Lower lobe of right lung (tissue), 2 donors: ENCODE measurements at places on chromosomes 2 and 18. TPM values are rescaled to one million over a fixed set of nuclear protein-coding genes. Genes with fewer than 3 reads are reported as not detected.

DNA sequence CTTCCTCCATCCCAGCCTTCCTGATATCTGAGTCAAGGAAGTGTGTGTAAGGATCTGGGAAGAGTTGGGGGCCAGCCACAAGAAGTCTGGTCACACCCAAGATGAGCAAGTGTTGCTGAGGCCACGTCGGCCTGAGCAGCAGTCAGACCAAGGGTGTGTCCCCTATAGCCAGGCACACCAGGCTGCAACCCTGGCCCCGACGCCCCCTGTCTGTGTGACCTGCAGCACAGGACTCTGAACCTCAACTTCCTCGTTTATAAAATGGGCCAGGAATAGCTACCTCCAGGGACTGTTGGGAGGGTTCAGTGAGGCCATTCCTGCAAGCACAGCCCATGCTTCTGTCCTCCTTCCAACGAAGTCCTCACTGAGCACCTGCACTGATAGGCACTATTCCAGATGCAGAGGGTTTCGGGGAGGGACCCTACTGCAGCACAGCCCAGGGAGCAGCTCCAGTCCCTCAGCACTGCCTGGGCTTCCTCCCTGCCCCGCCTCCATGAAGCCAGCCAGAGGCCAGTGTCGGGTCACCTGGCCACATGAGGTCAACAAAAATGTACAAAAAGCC is 13.3 kb downstream of the LIMS2 start:
- H3K4me3 ChIP-seq: no peak overlapping the region
- peaks cover 16% of the 10 kb centered on the region for H3K36me3 ChIP-seq
- H3K27ac ChIP-seq: peak overlapping the region; percentile 81
- peak; percentile 54 for DNase-seq
- peaks cover 66% of the 10 kb centered on the region for H3K4me1 ChIP-seq

GRCh38 chr2:195560209-195560895 is 96.7 kb upstream of the SLC39A10 start:
- no peak overlapping the region for H3K4me3 ChIP-seq
- peak overlapping the region; percentile 58 for H3K27ac ChIP-seq
- no peak for DNase-seq
- no peaks in the 10 kb centered on the region for H3K27me3 ChIP-seq
- H3K4me1 ChIP-seq: peaks cover 39% of the 10 kb centered on the region

DNA sequence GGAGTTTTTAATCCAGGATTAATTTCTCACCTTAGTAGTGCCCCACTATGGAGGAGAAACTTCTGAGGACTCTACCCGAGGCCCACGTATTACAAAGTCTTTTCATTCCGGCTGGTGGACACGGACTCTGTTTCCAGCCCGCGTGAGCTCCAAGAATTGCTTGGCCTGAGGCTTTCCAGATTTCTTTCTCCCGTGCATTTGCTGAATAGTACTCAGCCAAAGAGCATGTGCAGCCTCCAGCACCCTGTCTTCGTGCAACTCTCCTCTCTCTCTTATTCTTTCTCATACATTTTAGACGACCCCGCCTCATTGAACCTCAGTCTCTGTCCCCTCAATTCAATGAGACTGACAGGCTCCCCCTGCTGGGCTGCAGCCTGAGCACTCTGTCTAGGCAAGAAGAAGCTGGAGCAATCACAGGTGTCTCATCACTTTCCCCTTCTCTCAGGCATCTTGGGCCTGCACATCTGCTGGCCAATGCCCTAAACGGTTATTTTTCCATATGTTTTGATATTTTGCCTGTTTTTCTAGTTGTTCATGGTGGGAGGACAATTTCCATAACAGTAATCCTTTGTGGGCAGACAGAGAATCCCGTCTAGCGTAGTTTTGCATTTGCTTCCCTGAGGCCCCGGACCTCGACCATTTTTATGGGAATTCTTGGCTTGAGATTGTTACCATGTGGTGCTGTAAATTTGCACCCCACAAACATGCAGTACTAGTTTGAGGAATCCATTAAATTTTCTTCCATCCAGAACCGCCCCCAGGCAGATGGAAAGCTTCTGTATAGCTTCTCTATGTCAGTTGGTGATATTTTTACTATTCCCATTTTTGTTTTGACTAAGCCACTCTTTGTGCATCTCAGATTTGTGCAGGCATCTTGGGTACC is 50.1 kb upstream of the LPIN2 start:
- peaks cover 37% of the 10 kb centered on the region for H3K4me1 ChIP-seq
- H3K4me3 ChIP-seq: peak overlapping the region; percentile 24
- H3K27ac ChIP-seq: no peak overlapping the region
- peak; percentile 76 for DNase-seq

DNA sequence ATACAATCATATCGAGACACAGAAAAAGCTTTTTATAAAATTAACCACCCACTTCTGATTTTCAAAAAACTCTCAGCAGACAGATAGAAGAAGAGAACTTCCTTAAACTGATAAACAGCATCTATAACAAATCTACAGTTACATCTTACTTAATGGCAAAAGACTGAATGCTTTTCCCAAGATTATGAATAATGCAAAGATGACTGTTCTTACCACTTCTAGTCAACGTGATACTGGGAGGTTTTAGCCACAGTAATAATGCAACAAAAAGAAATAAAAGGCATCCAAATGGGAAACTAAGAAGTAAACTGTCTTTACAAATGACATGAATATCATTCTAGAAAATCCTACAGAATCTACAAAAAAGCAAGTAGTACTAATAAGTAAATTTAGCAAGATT is 58.0 kb upstream of the TMEM247 start:
- DNase-seq: no peak
- H3K27me3 ChIP-seq: no peaks in the 10 kb centered on the region
- H3K4me3 ChIP-seq: no peak overlapping the region
- H3K27ac ChIP-seq: no peak overlapping the region
- H3K36me3 ChIP-seq: no peaks in the 10 kb centered on the region

- no peaks in the 10 kb centered on the region for H3K36me3 ChIP-seq
- H3K4me3 ChIP-seq: no peak overlapping the region
- no peaks in the 10 kb centered on the region for H3K4me1 ChIP-seq
These were observed 278.0 kb upstream of the MGAT5 start for GRCh38 chr2:133975676-133976428.

DNA sequence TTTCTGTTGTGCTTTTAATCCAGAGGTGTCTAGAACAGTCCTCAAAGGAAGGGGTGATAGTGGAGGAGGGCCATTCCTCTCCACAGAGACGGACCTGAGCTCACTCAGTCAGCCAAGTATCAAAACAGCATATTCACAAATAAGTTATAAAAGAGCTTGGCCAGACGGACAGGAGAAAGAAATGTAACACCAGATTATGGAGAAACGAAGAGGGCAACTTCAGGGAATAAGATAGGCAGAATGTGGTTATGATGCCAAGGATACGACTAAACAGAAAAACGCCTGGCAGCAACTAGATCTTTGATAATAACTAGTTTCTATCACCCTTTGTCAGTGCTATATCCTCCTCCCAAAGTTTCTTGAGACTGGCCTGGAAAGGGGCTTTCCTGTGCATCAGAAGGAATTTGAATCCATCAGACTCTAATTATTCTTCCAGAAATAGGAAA is 42.5 kb downstream of the MAP4K3 start:
- no peak overlapping the region for H3K4me3 ChIP-seq
- H3K27me3 ChIP-seq: no peaks in the 10 kb centered on the region
- H3K27ac ChIP-seq: no peak overlapping the region
- no peak for DNase-seq

DNA sequence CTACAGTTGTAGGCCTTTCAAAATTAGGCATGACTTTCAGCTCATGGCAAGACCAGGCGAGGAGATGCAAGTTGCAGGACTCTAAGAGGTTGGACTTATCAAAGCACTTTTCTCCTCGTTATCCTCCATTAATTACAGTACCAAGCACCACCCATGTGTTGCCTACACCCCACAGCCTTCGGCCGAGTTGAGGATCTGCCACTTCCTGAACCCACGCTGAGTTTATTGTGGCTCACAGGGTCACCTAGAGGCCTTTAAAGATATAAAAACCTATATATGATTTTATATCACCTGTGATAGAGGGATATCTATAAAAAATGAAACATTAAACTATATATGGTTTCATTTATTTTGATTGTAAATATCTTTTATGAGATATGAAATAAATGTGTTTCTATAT is 2.6 kb downstream of the UGT1A10 start:
- DNase-seq: no peak
- no peak overlapping the region for H3K27ac ChIP-seq
- no peaks in the 10 kb centered on the region for H3K4me1 ChIP-seq
- peaks cover 5% of the 10 kb centered on the region for H3K27me3 ChIP-seq
- no peaks in the 10 kb centered on the region for H3K36me3 ChIP-seq

GRCh38 chr2:204550751-204551511 is 5.7 kb downstream of the PARD3B start:
- H3K36me3 ChIP-seq: no peaks in the 10 kb centered on the region
- H3K4me1 ChIP-seq: peaks cover 25% of the 10 kb centered on the region
- no peak for DNase-seq

The FNDC4 gene
- 1.6 TPM for total RNA-seq

The GBX2 gene
- not detected for total RNA-seq

The RAB12 gene
- total RNA-seq: 50.2 TPM

The HOXD1 gene
- total RNA-seq: 3.4 TPM
